IPS DF 6.9 (cell line): ENCODE measurements at places on chromosomes 4 and X.
A peak's percentile ranks its signal among the peaks of the same experiment; 100 is the strongest.

- no peaks in the 10 kb centered on the region for H3K36me3 ChIP-seq
- H3K27me3 ChIP-seq = no peaks in the 10 kb centered on the region
- no peak overlapping the region for H3K4me3 ChIP-seq
- no peak overlapping the region for H3K27ac ChIP-seq
- DNase-seq = no peak
- peaks cover 3% of the 10 kb centered on the region; the same call in 1 of the 2 replicates for H3K4me1 ChIP-seq
These were observed 27.4 kb upstream of the TMPRSS11B start for GRCh38 chr4:68272860-68273259.

- H3K27ac ChIP-seq = no peak within 1 kb of the TSS
- peak; percentile 87 for DNase-seq
- H3K36me3 ChIP-seq = no peaks in the 10 kb centered on the region
- H3K4me1 ChIP-seq = no peaks in the 10 kb centered on the region
- peak within 1 kb of the TSS; percentile 64 for H3K4me3 ChIP-seq
- no peaks in the 10 kb centered on the region for H3K27me3 ChIP-seq
These were observed at the start of gene TMEM184C for GRCh38 chr4:147617173-147617840. TSS of gene TMEM184C (plus strand) at chr4:147617397. CDS start at chr4:147617957, 560 bp downstream.

DNA sequence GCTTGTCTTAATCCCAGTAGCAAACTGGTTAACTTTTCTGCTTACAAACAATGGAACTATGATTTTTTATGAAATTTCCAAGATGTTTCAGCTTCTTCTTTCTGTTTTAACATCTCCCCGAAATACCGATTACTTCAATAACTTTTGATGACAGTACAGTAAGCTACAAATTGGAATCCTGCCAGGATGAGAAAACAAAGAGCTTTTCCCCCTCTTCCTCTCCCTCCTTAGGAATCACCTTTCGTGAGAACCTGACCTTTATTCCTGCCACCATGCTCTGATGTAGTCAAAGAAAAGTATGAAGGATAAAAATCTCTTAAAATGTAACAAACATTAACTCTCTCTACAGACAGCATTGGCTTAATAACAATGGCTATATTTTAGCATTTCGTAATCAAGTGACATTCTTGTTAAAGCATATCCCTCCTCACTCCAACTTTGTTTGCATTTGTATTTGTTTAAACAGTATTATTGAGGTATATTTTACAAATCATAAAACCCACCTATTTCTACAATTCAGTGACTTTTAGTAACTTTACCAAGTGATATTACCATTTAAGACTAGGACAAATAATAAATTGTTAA is 148.7 kb upstream of the NAP1L5 start:
- H3K4me3 ChIP-seq = no peak overlapping the region
- H3K27me3 ChIP-seq = no peaks in the 10 kb centered on the region
- no peak for DNase-seq
- H3K27ac ChIP-seq = no peak overlapping the region

GRCh38 chr4:30854531-30854930 is 134.4 kb downstream of the PCDH7 start:
- no peak for DNase-seq
- H3K4me1 ChIP-seq = 0 out of 2 replicates have a peak, but pooled peaks cover 2% of the 10 kb centered on the region
- no peaks in the 10 kb centered on the region for H3K36me3 ChIP-seq
- H3K27me3 ChIP-seq = no peaks in the 10 kb centered on the region
- H3K27ac ChIP-seq = no peak overlapping the region

- no peak for DNase-seq
- H3K27me3 ChIP-seq = no peaks in the 10 kb centered on the region
- H3K4me3 ChIP-seq = no peak overlapping the region
- H3K4me1 ChIP-seq = no peaks in the 10 kb centered on the region
These were observed 132.3 kb upstream of the HPGD start for GRCh38 chr4:174654634-174655033.

DNA sequence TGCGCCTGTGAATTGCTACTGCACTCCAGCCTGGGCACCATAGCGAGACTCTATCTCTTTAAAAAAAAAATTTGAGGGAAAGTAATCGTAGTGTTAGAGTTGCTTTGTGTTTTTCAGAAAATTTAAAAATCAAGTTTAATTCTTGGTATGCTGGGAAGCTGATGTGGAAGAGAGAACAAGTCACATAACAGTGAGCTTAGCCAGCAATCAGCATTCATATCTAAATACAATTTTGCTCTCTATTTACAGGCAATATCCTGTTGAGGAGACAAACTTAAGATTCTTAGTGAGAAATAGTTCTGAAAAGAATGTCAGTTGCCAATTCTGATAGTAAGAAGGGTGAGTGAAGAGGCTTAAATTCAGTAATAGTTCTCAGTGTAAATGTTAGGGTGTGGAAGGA is 9.6 kb upstream of the NDUFC1 start:
- H3K27ac ChIP-seq = no peak overlapping the region
- DNase-seq = no peak
- H3K27me3 ChIP-seq = no peaks in the 10 kb centered on the region
- no peaks in the 10 kb centered on the region for H3K36me3 ChIP-seq
- H3K4me1 ChIP-seq = peaks cover 7% of the 10 kb centered on the region

DNA sequence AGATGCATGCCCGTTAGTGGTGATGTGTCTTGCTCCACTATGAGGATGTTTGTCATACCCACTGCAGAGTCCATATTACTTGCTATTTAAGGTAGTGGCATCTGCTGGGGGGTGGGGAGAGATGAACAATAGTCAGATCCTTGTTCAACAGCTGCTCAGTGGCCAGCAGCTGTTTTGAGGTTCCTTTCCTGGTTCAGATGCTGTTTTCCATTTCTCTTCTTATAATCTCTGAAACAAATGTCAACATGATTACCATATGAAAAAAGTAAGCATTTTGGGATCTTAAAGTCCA is 1567.9 kb upstream of the TENM3 start:
- no peak overlapping the region for H3K4me3 ChIP-seq
- H3K4me1 ChIP-seq = no peaks in the 10 kb centered on the region
- no peak for DNase-seq
- H3K27me3 ChIP-seq = no peaks in the 10 kb centered on the region
- H3K27ac ChIP-seq = no peak overlapping the region
- H3K36me3 ChIP-seq = no peaks in the 10 kb centered on the region

DNA sequence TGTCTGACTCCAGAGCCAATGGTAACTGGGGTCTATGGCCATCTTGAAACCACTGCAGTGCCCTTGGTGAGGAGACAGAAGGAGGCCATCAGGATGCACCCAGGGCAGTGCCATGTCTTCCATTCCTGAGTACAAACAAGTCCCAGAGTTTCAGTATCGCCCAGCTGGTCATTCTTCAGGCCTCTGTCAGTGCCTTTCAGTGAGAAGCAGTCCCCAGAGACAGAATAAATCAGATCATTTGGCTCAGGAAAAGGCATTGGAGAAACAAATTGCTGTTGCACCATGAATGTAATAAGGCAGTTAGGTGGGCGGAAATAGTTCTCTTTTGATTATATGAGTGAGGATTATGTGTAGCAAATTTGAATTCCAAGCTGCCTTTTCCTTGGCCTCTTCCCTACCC is 21.3 kb downstream of the ADGRG4 start:
- no peaks in the 10 kb centered on the region for H3K36me3 ChIP-seq
- no peaks in the 10 kb centered on the region for H3K27me3 ChIP-seq
- DNase-seq = no peak
- no peaks in the 10 kb centered on the region for H3K4me1 ChIP-seq
- H3K4me3 ChIP-seq = no peak overlapping the region

DNA sequence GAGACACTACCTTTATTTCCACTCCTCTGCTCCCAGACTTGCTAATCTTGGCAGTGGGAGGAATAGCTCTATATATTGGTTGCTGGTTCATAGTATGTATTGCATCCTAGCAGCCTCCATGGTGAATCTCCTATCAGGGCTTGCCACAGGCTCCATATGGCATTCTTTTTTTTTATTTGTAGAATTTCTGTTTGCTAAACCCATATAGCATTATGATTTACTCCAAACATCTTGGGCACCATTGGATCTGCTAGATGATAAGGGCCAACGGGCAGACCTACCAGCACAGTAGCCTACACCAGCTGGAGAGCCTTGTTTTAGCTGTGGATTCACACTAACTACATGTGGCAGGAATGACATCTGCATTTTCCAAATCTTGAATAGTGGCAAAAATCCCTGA is 6.9 kb downstream of the SMIM10 start:
- H3K36me3 ChIP-seq = no peaks in the 10 kb centered on the region
- no peaks in the 10 kb centered on the region for H3K4me1 ChIP-seq
- H3K27me3 ChIP-seq = no peaks in the 10 kb centered on the region
- H3K27ac ChIP-seq = no peak overlapping the region

- no peak overlapping the region for H3K4me3 ChIP-seq
- no peaks in the 10 kb centered on the region for H3K4me1 ChIP-seq
- no peak overlapping the region for H3K27ac ChIP-seq
- no peaks in the 10 kb centered on the region for H3K27me3 ChIP-seq
- H3K36me3 ChIP-seq = no peaks in the 10 kb centered on the region
These were observed 303.5 kb downstream of the ANKRD50 start for GRCh38 chr4:124409044-124409443.

DNA sequence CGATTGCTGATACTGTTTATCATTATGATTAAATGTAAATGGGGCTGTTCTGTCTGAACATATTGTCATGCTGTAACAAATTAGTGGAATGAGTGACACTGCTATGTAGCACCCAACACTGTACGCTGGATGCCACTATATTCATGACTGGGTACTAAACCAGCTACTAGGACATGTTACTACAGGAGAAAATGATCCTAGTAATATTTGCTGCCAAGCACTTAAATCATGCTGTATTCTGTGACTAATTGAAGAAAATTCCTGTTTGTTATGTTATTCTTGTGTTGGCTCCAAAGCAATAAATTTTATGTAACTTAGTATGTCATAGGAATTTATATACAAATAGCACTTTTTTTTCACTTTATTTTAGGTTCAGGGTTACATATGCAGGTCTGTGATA is 804.2 kb downstream of the CENPC start:
- no peaks in the 10 kb centered on the region for H3K36me3 ChIP-seq
- no peaks in the 10 kb centered on the region for H3K27me3 ChIP-seq
- no peak for DNase-seq
